ENCODE measurements at places on chromosomes 7 and 10.

- no peak for DNase-seq
These were observed 40.2 kb upstream of the KLF6 start for GRCh38 chr10:3825244-3825643.

- no peak for DNase-seq
These were observed 11.0 kb upstream of the GDF10 start for GRCh38 chr10:47288916-47289495.

DNA sequence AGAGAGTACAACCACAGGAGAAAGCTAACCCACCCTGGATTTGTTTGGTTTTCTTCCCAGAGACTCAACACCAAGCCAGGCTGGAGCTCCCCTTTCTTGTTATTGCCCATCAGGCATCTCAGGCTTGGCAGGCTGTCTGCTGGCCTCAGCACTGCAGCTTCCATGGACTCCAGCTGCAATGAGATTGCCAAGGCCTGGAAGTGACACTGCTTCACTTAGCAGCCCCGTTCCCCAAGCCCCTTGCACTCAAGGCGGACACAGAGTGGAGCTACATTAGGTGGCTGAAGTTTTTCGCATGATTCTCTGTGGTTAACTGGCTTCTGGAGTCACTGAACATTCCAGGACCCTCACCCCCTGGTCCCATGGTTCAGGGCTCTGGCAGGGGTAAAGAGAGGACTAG is 163.1 kb upstream of the GDF10 start:
- DNase-seq: no peak

- DNase-seq: no peak
These were observed 331.6 kb downstream of the GFRA1 start for GRCh38 chr10:115941361-115941771.

DNA sequence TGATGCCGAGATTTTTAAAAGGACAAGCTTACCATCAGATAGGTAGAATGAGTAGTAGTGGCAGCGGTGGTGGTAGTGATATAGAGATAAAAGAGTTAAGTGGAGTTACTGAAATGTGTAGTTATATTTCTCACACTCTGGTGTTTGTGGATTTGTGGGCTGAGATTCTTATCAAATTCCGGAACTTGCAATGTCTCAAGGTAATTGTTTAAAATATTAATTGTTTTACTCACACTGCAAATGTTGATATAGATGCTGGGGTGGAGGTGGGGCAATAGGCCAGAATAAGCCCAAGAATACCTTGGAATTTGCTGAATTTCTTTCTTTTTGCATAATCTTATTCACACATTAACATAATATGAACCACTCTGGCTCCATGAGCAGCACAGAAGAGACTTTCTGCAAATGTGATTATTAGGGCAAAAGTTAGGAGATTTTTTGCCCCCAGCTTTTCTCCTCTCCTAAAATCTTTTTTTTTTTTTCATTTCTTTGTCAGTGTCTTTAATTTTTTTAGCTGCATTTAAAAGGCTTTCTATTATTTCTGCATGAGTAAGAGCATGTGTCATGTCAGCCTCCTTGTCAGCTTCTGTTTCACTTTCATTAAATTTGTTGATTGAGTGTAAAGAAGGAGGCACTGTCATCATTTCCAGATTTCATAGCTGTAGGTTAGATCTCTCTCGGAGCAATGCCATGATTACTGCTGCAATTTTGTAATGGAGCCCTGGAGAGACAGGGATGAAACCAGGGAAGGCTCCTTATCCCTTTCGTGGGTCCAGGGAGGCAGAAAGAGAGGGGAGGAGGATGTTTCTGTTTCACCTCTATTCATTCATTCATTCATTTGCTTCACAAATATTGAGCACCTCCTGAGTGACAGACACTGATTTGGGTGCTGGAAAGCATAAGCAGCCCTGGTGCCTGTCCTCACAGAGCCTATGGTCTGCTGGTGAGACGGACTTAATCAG is 13.1 kb upstream of the SGMS1 start:
- no peak for DNase-seq

GRCh38 chr7:30705008-30705407 is 22.8 kb upstream of the CRHR2 start:
- DNase-seq: no peak

DNA sequence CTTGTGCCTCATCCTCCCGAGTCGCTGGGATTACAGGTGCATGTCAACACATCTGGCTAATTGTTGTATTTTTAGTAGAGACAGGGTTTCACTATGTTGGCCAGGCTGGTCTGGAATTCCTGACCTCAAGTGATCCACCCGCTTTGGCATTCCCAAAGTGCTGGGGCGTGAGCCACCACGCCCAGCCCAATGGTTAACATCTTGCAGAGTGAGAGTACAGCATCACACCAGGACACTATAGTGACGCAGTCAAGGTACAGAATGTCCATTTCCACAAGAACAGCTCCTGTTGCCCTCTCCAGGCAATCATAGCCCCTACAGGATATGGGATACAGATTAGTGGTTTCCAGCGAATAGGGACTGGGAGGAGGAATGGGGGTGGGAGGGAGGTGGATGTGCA is 34.0 kb downstream of the MYO1G start:
- DNase-seq: no peak

GRCh38 chr10:101693651-101693977 is 1.4 kb downstream of the FBXW4 start:
- DNase-seq: no peak

DNA sequence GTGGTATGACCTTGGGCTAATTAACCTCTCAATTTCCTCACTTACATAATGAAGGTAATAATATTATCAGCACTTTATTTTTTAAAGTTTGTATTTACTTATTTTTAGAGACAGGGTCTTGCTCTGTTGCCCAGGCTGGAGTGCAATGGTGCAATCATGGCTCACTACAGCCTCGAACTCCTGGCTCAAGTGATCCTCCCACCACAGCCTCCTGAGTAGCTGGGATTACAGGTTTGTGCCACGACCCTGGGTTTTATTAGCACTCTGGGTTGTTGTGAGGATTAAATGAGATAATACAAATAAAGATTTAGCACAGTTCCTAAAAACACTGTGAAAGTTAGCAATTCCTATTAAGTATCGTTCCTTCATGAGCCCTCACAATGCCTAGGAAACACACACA is 14.7 kb downstream of the BAMBI start:
- no peak for DNase-seq

GRCh38 chr10:85642421-85643170 is 724.0 kb downstream of the GRID1 start:
- no peak for DNase-seq

DNA sequence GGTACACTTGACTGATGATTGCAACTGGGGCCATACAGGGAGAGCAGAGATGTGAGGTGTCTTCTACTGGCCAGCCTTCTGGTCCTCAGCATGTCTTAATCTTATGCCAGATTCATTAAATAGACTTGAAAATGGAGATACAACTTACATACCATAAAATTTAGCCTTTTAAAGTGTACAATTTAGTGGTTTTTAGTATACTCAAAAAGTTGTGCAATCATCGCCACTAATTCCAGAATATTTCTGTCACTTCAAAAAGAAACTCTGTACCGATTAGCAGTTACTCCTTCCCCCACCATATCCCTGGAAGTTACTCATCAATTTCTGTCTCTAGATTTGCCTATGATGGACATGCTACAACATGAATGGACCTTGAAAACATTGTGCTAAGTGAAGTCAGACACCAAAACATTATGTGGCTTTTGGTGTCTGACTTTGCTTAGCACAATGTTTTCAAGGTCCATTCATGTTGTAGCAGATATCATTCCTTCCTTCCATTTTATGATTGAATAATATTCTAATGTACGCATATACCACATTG is 53.0 kb downstream of the SH2D4B start:
- no peak for DNase-seq

- no peak for DNase-seq
These were observed 55.2 kb upstream of the ZNF746 start for GRCh38 chr7:149552799-149553198.

GRCh38 chr7:73451780-73452398 is 18.3 kb downstream of the FZD9 start:
- no peak for DNase-seq

GRCh38 chr10:93300288-93300917 is 181.7 kb downstream of the MYOF start:
- DNase-seq: no peak

- DNase-seq: no peak
These were observed 80.9 kb upstream of the APBB1IP start for GRCh38 chr10:26357203-26357602.

DNA sequence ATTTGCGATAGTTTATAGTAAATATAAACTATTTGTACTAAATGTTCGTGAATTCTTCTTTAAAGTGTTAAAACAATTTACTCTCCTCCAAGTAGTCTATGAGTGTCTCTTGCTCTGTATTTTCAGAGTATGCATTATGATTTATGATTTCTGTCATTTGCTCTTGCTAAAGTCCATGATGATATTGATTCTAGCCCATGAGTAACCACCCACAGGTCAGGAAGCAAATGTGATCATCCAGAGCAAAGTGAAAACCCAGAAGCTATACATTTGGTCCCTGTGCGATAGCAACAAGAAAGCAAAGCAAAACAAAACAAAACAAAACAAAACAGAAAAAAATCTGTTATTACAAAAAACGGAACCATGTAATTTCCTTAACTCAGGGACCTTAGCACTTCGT is 225.9 kb downstream of the HDAC9 start:
- DNase-seq: no peak

DNA sequence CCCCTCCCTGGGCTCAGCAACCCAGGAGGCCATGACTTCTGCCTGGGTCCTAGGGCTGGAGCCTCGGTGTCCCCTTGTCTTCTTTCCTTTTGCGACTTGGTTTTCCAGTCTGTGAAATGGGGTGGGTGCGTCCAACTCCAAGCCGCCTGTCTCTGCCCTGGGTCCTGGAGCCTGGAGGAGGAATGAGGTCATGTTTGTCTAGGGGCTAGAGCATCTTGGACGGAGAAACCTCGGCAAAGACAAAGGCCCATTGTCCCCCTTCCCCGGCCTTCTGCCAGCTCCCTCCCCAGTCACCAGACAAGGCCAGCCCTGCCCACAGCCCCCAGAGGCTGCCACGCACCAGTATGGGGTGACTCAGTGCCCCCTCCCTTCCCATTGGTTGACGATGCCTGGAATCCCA is 39.8 kb upstream of the ELN start:
- DNase-seq: no peak

DNA sequence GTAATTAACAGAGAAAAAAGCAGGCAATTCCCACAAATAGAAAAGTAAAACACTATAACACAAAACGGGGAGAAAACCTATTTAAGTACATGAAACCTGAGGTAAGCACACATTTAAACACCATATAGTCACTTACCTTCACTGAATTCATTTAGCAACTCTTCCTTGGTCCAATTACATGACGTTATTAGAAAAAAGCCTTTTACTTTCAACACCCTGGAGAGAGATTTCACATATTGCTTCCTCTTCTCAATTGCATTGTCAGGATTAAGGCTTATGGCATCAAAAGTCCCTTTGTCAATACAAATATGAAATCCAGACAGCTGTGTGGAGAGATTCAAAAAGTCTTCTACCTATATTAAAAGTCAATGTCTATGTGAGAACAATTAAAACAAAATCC is 21.1 kb upstream of the FAM53B start:
- DNase-seq: no peak

GRCh38 chr7:23346316-23346715 is 47.2 kb downstream of the MALSU1 start:
- DNase-seq: no peak

GRCh38 chr10:35412900-35413491 is 76.7 kb downstream of the CCNY start:
- no peak for DNase-seq

GRCh38 chr10:88314362-88314761 is 268.8 kb downstream of the RNLS start:
- DNase-seq: no peak

GRCh38 chr7:68394131-68394530 is 1204.1 kb upstream of the AUTS2 start:
- DNase-seq: no peak

DNA sequence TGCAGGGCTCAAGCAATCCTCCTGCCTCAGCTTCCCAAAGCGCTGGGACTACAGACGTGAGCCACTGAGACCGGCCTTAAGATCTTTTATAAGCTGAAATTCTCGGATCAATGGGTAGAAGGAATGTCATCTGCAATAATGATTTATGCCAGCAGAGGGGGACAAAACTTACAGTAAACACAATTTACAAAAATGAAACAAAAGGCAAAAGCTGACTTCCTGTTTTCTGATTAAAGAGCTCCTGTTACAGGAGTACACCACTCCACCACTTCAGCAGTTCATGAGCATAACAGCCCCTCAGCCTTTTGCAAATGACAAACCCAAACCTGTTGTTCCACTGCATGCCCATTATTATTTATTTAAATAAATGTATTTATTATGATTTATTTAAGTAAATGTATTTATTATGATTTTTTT is 88.5 kb upstream of the ATP6V0A4 start:
- no peak for DNase-seq

GRCh38 chr7:25031007-25031406 is 51.0 kb upstream of the OSBPL3 start:
- DNase-seq: no peak

DNA sequence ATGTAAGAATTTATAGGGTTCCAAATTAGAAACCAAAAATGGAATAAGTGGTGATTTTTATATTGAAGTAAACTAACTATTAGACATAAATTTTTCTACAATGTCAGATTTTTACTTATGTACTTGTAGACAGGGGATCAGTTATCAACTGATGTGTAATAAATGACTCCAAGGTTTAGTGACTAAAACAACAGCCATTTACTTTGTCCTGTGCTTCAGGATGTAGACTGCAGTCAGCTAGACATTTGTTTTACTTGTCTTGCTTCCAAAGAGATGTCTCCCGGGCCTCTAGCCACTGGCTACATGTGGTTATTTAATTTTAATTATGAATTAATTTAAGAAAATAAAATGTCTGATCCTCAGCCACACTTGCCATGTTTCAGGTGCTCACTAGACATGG is 249.7 kb upstream of the IGFBP3 start:
- no peak for DNase-seq

DNA sequence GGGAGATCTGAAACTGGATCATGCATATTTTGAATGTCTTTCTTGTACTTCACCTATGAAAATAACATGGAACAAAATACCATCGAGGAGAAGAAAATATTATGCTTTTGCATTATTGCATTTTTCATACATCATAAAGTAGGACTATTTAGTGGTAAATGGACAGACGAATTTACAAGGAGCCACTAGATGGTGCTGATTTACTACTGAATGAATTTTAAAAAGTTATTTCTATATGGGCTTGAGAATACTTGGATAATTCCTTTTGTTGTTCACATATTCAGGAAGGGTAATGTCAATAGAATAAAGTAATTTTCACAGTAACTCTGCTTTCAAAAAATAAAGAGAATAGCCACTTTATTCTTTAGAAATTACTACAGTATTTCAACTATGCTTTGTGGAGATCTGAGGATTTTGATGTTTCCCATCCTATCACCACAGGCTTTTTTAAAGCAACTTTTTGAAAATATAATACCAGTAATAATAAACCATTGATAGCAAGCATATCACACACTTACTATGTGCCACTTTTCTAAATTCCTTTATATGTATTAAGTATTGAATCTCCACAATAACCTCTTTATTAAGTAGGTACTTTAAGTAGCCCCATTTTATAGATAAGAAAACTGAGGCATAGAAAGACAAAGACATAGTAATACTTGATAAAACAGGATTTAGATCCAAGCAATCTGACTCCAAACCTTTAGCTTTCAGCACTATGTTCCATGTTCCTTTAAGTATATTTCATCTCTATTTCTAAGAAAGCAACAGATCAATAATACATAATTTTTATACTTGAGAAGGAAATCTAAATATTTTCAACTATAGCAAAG is 38.6 kb downstream of the NEBL start:
- DNase-seq: no peak
